Germinal center (tissue), 1 donor: ENCODE measurements at places on chromosomes 4 and X.

GRCh38 chr4:70728091-70728490 lies 6.3 kb downstream of the RUFY3 start:
- DNase-seq: no peak

- DNase-seq: no peak
Measured at GRCh38 chr4:3059943-3060342, 14.4 kb downstream of the HTT-AS start.

GRCh38 chrX:16633754-16634153 lies 16.2 kb upstream of the S100G start:
- no peak for DNase-seq

- DNase-seq: no peak
Measured at GRCh38 chr4:6880691-6881090, 28.9 kb upstream of the TBC1D14 start.

DNA sequence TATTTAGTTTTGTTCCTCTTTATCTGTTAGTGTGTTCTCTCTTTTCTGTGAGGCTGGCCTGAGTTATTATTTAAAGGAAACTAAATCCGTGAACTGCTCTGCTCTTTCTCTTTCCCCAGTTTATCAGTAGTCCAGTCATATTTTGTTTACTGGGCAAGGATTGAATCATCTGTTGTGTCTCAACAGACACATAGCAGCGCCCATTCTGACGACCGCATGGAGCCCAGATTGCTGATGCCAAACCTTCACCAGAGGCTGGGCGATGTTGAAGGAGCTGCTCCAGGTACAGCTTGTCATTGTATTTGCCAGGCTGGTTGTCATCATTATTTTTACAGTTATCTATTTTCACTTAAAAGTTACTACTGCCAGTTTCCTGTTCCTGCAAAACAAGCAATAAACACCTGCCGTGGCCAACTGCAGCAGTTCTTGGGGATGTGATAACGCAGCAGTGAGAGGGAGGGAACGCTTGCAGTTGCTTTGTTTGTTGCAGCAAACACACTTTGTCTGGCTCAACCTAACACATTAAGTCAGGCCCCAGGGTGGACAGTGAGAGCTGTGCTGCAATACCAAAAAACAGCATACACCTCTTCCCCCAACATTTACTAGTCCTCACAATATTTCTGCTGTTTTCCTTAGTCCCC lies 10.1 kb downstream of the REELD1 start:
- no peak for DNase-seq

- DNase-seq: no peak
Measured at GRCh38 chrX:71095981-71096759, 519 bp downstream of the FOXO4 start.

DNA sequence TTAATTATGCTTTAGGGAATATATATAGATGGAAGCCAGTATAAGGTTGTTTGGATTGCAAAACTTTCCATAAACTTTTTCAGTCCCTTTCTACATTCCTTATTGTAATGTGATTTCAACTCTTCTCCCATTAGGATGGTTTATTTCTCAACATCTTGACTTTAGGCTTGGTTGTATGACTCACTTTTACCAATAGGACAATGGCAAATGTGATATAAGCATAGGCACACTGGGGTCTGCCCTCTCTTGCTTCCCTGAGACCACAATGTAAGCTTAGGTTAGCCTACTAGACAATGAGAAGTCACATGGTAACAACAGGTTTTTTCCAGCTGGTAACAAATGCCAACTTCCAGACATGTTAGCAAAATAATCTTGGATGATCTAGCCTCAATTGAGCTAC lies 163.3 kb upstream of the RBPJ start:
- DNase-seq: no peak

DNA sequence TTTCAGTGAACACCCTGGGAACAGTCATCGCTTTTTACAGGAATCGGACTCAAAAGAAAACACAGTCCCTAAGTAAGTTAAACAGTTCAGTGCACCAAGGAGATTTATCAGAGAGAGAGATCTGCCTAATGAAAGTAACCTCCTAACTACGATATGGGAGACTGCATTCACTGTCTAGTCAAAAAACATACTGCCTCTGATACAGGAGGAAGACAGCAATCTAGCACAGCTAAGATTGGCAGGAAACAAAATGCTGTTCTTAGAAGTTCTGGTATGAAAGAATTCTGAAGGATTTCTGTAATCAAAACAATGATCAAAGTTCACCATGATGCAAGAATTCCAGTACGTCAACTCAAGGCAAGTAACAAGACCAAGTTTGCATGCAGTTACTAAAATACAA lies 92.8 kb downstream of the MAML3 start:
- no peak for DNase-seq

DNA sequence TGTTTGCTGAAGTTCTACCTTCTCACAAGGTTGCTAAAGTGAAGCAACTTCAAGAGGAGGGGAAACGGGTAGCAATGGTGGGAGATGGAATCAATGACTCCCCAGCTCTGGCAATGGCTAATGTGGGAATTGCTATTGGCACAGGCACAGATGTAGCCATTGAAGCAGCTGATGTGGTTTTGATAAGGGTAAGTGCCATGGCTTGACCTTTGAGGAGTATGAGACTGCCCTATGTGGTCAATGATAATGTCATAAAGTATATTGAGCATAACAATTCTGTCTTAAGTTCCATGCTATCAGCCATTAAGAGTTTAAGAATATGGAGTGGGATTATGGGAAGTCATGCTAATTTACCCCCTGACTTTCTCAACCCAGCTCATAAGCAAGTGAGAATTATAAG lies 61.4 kb upstream of the PGK1 start:
- DNase-seq: no peak

DNA sequence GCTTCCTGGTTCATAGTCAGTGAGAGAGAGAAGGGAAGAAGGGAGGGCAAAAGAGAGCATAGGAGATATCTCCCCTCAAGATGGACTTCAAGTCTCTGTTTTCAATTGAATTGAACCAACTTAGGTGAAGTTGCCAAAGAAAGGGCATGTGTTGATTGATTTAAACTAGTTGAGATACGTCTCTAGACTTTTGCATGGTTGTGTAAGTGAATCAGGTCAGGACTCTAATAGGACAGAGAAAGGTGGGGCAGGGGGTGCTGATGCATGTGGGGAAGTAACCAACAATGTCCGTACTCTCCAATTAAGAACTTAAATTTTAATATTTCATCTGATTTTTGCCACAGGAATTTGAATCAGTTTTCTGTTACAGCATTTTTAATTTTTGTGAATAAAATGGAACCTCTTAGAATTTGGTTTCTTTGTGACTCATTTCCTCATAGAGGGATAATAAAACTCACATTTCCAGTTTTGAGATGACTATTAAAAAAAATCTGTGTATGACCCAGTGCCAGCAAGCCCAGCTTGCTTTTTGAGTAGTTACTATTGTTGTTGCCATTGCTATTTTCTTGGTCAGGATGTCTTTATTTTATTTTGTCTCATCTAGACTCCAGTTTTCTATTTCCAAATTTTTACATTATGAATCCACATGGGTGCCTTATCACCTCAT lies 37.3 kb downstream of the SLIT2 start:
- DNase-seq: no peak

- DNase-seq: no peak
Measured at GRCh38 chrX:87580862-87581261, 63.3 kb downstream of the KLHL4 start.

DNA sequence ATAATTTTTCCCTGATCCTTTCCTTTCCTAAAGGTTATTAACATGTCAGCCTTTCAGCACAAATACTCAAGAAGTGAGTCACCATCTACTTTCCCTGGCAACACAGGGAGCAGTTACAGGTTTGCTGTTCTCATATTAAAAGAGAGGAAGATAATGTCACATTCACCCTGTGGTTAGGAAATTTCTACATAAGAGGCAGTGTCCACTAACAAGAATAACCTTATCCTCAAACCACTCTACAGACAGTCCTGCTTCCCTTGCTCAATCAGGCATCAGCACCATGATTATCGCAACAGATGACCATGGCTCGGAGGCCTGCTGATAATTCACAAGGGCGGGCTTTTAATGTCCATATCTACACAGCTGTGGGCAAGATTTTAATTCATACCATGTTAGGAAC lies 30.9 kb downstream of the RNF150 start:
- DNase-seq: no peak

DNA sequence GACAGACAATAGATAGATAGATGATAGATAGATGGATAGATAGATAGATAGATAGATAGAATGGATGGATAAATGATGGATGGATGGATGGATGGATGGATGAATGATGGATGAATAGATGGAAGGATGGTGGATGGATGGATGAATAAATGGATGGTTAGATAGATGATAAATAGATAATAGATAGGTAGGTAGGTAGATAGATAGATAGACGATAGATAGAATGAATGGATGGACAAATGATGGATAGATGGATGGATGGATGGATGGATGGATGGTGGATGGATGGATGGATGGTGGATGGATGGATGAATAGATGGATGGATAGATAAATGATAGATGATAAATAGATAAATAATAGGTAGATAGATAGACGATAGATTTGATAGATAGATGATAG lies 287.4 kb downstream of the CRLF2 start:
- no peak for DNase-seq
